Cardiac muscle cell (in vitro differentiated cells and primary cell): ENCODE measurements at places on chromosomes 5 and 9. TPM values are rescaled to one million over a fixed set of nuclear protein-coding genes. Genes with fewer than 3 reads are reported as not detected.

- no peaks in the 10 kb centered on the region for H3K27me3 ChIP-seq
- no peaks in the 10 kb centered on the region for H3K4me1 ChIP-seq
- no peak overlapping the region for H3K4me3 ChIP-seq
- H3K36me3 ChIP-seq, result no peaks in the 10 kb centered on the region
- H3K27ac ChIP-seq, result no peak overlapping the region
These were observed 67.2 kb upstream of the TSLP start for GRCh38 chr5:111004291-111004690.

DNA sequence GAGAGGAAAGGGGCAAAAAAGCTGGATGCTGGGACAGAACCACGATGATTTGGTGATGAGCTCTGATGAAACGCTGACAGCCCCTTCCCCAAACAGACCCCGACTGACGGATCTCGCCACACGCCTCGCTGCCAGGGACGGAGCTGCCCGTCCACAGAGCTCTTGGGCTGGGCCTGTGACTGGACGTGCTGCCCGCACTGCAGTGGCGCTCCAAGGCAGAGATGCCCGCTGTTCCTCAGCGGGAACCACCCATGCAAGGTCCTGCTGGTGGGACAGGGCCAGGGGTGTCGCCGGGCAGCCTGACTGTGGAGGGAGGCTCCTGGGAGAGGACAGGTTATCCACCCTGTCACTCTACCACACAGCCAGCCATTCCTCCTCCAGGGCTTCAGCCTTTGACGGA lies 66.0 kb upstream of the SARDH start:
- no peak overlapping the region for H3K27ac ChIP-seq
- peaks cover 5% of the 10 kb centered on the region for H3K4me1 ChIP-seq
- DNase-seq, result no peak
- H3K36me3 ChIP-seq, result no peaks in the 10 kb centered on the region
- H3K4me3 ChIP-seq, result no peak overlapping the region

GRCh38 chr9:120107138-120107537 lies 472.8 kb downstream of the CDK5RAP2 start:
- no peaks in the 10 kb centered on the region for H3K27me3 ChIP-seq
- H3K4me3 ChIP-seq, result no peak overlapping the region
- H3K27ac ChIP-seq, result no peak overlapping the region
- no peaks in the 10 kb centered on the region for H3K36me3 ChIP-seq

- no peaks in the 10 kb centered on the region for H3K4me1 ChIP-seq
- no peaks in the 10 kb centered on the region for H3K36me3 ChIP-seq
- no peak for DNase-seq
- H3K27me3 ChIP-seq, result no peaks in the 10 kb centered on the region
- no peak overlapping the region for H3K4me3 ChIP-seq
These were observed 4.5 kb downstream of the TTC23L start for GRCh38 chr5:34843497-34843896.

Gene PLPP7
- 50.3 and 52.5 TPM in 2 replicates for total RNA-seq

Gene PRR7
- 26.4 and 29.0 TPM in 2 replicates for total RNA-seq

Gene POU5F2
- 0.35 and 1.1 TPM in 2 replicates for total RNA-seq

Gene EIF4E1B
- not detected in 2 replicates for total RNA-seq
